ENCODE measurements at places on chromosomes 2 and 18. TPM values are rescaled to one million over a fixed set of nuclear protein-coding genes. Genes with fewer than 3 reads are reported as not detected.

The VAMP8 gene
- 268 TPM for total RNA-seq

GRCh38 chr2:184906709-184907108 lies 308.4 kb downstream of the ZNF804A start:
- DNase-seq = no peak

GRCh38 chr2:9967053-9967775 lies 15.7 kb downstream of the GRHL1 start:
- no peak for DNase-seq

The ITGB6 gene
- total RNA-seq = 19.7 TPM

The RTP5 gene
- not detected for total RNA-seq

- DNase-seq = no peak
Observed at GRCh38 chr2:119897736-119898395, 115.0 kb upstream of the EPB41L5 start.

The ALK gene
- total RNA-seq = 0.06 TPM

- no peak for DNase-seq
Observed at GRCh38 chr2:149814049-149814448, 226.5 kb upstream of the MMADHC start.

The OTOS gene
- total RNA-seq = not detected

The ANKMY1 gene
- 19.9 TPM for total RNA-seq

DNA sequence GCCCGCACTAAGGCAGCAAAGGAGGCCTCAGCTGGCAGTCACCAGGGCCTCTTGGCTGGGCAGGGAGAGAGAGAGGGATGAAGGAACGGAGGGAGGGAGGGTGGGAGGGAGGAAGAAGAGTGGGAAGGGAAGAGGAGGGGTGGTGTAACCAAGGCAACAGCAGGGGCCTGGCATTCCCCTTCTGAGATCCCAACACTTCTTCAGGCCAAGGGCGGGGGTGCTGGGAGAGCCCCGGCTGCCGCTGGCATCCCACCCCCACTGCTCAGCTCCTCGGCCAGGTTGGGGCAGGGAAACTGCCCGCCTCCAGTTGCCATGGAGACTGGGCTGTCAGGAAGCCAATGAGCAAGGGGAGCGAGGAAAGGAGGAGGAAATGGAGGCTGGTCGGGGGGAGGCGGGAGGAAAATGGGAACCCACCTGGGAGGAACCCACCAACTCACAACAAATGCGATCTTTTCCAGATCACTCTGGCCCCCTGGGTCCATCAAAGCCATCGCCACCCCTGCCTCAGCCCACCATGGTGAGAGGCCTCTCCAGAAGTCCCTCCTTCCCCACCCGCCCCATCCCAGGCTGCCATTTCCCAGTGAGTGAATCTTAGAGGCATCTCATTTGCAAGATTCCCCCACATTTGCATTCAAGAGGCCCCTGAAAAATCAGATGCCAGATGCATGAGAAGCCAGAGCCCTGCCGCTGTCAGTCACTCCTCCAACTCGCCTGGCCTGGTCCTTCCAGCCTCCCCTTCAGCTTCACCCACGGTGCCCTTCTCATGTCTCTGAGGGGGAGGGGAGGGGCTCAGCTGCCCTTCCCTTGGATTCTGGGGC lies 12.4 kb downstream of the SH2D6 start:
- DNase-seq = no peak

The SCYGR5 gene
- total RNA-seq = not detected

The APLF gene
- 3.4 TPM for total RNA-seq

DNA sequence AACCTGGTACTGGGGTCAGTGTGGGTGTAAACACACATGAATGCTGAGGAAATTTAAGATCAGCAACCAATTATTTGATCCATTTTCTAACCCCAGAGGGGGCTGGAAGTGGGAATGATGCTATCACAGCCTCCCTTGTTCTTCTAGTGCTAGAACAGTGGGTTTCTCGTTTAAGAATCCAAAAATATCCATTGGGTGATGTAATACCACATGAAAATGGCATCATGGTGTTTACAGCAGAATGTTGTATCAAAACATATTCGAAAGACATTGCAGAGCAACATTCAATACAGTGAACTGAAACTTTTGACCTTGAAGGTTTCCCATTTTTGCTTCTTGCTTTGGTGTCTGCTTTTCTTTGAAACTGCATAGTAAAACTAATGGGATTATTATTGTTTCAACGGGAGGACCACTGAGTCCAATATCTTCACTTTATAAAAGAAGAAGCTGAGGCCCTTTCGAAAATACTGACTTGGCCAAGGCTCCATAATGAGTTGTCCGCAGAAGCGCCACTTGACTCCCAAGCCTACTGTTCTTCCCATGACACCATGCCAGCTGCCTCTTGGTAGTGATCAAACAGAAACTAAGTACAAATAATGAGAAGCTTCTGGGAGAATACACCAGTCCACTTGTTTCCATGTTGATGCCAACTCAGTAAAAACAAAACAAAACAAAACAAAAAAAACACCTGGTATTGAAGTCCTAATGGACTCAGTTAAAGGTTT lies 106.1 kb downstream of the COLEC12 start:
- no peak for DNase-seq

The CFAP210 gene
- total RNA-seq = not detected

DNA sequence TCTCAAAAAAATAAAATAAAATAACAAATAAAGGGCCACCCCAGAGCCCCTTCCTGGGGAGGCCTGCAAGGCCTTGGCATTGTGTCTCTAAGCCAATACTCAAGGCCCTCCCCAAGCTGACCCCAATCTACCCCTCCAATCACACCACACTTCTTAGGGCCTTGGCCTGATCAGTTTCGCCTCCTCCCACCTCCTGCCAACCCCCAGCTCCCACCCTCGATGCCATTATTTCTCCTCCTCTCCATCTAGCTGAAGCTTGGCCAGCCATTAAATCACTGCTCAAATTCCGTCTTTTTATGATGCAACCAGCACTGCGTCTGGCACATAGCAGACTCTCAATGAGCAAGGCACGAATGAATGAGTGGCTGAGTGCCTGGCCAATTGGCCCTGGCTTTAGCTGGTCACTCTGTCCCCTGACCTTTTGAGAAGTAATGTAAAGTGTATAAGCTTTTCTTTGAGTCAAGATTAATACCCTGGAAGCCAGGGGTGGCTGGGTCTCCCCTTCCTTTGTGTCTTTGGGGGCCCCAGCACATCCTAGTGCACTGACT lies 55.9 kb downstream of the SMAD7 start:
- DNase-seq = no peak

The MSH6 gene
- total RNA-seq = 18.2 TPM

DNA sequence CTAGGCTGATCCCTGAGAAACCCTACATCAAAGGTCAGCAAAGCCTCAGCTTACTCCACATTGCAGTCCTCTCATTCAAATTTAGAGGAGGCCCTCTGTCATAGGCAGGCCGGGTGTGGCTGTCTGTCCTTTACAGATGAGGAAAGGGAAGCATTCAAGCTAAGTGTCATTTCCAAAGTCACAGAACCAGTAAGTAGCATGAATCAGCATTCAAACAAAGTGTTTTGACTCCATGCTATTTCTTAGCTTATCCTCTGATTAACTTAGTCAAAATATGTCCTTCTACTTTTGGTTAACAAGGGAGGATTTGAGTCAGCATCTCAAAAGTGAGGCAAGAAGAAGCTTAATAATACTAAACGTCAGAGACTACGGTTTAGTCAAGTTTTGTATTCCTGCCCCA lies 409.0 kb upstream of the POU3F3 start:
- DNase-seq = no peak

The SCN1A gene
- not detected for total RNA-seq

DNA sequence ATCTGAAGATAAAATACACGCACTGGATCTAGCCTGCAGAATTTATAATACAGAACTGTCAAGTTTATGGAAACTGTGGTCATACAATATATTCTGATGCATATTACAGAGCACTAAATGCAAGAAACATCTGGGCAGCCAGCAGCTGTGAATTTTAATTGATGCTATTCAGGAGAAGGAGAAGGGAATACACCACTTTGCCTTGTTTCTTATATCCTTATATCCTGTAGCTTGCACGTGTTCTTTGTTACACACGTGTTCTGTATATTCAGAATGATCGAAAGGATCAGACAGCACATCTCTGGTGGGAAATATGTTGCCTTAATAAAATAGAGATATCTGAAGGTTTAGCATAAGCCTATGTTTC lies 335.8 kb downstream of the AGPS start:
- no peak for DNase-seq

Measured in left colon (tissue), 2 donors.